ENCODE measurements at places on chromosomes 7 and 10.

- no peak for DNase-seq
Measured at GRCh38 chr10:102670065-102670670, 25.9 kb downstream of the TRIM8 start.

DNA sequence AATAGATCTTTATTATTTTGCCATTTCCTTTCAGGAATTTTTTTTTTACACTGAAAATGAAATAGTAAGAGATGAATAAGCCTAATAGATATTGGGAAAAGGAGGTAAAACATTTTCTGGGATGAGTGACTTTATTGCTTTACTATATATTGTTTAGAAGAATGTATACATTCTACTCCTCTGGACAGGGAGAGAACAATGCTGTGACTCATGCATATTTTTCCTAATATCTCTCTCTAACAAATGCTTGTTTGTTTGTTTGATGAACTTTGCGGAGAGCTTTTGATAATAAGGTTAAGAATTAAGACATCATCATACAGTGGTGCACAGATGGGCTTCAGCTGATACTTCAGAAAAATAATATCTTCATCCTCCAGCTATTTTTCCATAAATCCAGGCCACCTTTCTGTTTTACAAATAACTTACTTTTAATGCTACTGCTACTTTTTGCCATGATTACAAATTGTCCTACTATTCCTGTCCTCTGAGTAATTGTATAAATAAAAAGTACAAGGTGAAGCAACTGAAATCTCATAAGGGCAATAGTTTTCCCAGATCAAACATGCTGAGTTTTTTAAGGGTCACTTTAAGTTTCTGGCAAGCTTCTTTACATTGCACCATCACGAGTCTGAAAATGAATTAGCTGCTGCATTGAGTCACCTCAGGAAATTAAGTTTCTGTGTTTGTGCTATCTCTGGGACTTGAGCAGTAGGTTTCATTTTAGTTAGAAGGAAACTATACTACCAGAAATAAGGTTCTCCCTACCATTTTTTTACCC lies 207.3 kb upstream of the POT1 start:
- no peak for DNase-seq

DNA sequence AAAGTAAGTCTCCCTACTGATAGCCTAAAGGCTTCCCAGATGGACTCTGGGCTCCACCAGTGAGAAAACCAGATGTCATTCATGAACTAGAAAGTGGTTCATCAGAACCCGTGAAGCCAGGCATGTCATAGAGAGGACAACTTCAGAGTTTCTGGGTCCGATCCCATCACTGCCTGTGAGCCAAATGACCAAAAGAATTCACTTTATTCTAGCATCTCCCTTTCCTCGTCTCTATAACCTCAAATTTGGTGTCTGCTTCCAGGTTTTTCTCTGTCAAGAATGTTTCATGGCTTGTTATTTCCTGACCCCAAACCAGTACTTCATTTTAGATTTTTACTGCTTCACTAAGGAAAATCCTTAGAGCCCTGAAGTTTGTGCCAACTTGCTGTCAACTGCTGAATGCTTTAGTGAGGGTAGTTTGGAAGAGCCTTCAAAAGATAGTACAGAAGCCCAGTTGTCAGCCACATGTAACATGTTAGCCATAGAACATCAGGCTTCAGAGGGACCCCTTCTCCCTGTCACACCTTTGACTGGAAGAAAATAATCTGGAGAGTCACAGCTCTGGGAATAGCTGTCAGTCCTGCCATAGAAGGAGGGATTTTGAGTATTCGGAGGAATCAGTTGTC lies 34.0 kb downstream of the ITGB8 start:
- DNase-seq: no peak

DNA sequence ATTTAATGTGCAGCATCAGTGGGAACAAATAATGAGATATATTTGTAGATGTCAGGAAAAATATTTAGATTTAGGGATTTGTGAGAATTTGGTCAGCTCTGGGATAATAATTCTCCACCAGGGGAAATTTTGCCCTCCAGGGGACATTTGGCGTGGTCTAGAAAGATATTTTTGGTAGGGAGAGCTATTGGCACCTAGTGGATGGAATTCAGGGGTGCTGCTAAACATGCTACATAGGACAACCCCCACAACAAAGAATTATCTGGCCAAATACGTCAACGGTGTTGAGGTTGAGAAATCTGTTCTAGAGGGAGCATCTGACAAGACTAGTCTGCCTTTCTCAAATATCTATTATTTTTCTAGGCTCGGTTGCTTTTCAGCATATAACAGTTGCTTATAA lies 2.1 kb downstream of the ADK start:
- DNase-seq: no peak

- no peak for DNase-seq
Measured at GRCh38 chr10:122073508-122073907, 84.5 kb downstream of the TACC2 start.

DNA sequence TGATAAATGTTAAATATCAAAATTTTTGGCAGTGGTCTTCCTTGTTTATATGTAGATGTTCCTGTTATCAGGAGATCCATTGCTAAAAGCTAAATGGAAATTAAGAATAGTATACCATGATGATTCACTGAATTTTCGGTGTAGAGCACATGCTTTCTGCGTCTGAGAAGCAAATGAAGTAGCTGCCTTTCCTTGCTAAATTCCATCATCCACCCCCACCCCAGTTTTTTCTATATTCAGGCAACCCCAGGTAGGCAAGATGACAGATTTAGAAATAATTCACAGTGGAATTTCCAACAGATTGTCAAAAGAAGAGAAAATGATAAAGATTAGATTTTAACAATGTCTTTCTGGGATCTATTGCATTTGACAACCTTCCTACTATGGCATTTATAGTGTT lies 231.9 kb downstream of the PLXDC2 start:
- no peak for DNase-seq

DNA sequence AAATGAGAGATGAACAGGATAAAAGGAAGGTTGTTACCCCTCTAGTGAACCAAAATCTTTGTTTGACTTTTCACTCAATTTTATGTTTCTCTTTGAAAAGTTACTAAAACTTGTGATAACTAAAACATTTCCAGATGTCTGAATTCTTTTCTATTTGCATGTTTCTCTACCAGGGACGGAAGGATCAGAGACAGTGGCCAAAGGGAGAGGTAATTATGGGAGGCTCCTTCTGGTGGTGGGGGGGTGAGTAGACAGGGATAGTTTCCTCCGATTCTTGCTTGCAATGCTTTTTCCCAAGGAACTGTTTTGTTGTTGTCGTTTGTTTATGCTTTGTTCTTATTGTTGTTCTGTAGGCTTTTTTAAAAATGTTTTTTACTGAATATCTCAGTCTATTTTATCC lies 374.8 kb downstream of the INHBA start:
- DNase-seq: no peak

DNA sequence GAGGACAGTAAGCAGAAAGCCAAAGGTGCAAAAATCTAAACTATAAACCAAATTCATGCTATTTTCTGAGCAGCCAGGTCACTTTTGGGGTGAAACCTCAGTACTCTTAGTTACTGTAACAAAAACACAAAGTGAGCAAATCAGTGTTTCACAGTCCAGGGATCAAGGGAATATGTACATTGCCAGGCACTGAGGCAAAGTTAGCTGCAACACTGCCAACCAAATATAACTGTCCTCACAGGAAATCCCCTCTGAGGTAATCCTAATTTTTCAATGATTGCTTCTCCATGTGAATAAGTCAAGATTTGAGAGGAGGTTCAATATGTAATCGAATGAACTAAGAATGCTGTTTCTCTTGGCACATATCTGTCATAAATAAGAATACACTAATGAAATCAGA lies 229.7 kb downstream of the TSPAN12 start:
- DNase-seq: no peak

DNA sequence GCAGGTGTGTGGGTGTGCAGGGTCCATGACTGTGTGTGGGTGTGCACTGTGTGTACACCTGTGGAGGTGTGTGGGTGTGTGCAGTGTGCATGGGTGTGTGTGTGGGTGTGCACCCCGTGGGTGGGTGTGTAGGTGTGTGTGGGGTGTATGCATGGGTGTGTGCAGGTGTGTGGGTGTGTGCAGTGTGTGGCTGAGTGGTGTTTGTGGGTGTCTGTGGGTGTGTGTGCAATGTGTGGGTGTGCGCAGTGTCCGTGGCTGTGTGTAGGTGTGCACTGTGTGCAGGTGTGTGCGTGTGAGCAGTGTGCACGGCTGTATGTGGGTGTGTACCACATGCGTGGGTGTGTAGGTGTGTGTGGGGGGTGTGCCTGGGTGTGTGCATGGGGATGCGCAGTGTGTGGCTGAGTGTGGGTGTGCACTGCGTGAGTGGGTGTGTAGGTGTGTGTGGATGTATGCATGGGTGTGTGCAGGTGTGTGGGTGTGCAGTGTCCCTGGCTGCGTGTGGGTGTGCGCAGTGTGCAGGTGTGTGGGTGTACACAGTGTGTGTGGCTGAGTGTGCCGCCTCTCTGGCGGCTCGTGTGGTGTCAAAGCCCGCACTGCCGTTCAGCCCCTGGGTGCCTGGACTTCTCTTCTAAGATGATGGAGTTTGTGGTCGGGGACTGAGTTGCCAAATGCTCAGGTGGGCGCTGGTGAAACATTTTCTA lies 208.3 kb downstream of the DNAJB6 start:
- DNase-seq: no peak

GRCh38 chr10:30748152-30748973 lies 118.8 kb upstream of the LYZL2 start:
- no peak for DNase-seq

DNA sequence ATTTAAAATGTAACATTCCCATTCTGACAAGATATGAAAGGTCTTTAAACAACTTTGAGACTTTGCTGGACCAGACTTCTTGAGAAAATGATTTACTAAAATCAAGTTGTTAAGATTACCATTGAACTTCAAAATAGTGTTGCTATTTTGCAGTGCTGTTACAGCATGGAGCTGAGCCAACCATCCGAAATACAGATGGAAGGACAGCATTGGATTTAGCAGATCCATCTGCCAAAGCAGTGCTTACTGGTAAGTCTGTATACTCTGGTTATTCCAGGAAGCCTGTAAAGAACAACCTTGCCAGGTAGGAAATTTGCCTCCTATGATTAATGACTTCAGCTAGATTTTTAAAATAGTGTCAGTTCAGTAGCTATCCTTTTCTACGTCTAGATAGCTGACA lies 18.8 kb downstream of the TNKS2 start:
- no peak for DNase-seq

DNA sequence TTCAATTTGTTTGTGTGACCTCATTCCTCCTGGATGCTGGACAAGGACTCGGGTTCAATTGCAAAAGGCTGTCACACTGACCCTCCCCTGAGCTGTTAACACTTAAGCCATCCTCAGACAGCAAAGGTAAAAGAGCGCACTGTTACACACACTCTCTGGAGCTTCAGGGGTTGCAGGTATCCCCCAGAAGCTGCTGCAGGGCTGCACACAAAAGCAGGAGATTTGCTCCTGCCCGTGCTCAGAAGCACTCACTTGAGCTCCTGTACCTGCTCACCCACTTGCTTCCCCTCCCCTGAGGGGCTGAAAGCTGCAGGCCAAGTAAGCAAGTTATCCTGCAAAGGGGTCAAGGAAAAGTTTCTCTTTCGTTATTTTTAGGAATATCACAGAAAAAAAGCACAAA lies 886.2 kb upstream of the ZWINT start:
- DNase-seq: no peak

DNA sequence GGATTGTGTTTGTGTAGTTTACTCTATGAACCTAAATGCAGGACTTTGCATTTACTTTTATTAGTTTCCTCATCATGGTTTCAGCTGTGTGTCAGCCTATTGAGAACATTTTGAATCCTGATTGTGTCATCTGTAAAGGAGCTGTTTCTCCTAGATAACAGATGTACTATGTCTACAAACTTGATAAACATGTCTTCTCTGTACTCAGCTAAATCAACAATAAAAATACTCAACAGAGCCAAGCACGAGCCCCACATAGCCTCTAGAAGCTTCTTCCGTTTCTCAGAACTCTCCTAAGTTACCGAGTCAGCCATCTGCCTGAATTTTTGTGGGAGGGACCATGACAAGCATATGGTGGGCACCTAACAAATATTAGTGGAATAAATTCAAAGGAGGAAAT lies 234.7 kb downstream of the SKAP2 start:
- no peak for DNase-seq

DNA sequence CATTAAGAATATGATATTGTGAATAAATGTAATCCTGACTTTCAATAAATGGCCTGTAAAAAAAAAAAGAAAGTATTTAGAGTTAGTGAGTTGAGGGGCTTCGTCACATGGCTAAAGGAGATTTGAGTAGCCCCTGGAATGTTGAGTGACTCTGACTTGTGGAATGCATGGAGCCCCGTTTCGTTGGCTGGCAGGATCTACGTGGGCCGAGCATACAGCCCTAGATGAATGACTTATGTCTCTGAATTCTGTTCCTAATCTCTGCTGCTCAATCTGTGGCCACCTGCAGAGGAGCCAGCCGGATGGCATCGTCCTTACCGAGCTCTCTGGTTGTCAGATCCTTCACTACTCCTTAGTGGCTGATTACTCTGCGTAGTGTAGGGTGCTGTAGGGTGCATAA lies 155.7 kb downstream of the MGMT start:
- no peak for DNase-seq

GRCh38 chr7:158596309-158596708 lies 8.7 kb upstream of the PTPRN2 start:
- no peak for DNase-seq

DNA sequence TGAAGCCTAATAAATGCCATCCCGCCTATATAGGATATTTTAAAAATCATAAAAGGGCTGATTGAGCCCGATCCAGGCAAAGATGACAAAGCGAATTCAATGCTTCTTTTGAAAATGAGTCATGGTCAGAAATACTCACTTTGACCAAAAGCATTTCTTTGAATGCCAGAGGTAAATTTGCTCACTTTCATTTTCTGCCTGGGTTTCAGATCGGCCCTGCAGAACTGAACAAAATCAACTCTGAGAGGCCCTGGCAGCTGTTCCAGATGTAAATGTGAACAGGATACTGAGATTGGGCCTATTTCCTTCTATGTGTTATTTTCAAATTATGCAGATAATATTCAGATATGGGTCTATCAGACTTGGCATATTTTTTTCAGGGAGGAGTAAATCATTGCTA lies 114.8 kb upstream of the ARID5B start:
- DNase-seq: no peak

DNA sequence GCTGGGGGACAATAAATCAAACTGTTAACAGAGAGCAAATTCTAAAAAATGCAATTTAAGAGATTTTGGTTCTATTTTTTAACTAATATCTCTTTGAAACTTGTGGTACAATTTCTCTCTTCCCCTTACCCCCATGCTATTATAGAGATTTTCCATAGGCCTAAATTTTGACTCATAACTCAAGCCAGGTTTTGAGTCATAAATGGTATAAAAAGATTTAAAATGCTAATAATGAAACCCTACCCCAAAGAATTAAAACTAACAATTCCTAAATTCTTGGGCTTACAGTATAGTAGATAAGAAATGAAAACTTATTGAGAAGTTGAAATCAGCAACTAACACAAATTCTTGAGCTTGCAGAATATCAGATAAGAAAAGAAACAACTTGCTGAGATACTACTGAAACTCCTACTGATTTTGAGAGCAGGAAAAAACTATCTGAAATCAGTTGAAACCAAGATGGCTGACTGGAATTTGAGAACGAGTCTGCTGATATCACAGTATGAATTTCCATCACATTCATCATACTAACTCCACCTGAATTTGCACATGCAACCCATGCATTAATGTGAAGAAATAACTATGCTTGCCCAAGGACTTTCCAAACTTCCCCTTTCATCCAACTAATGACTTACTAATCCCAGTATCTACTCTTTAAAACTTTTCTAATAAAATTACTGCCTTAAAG lies 36.3 kb downstream of the POT1 start:
- DNase-seq: no peak

GRCh38 chr7:105496521-105496920 lies 25.6 kb downstream of the PUS7 start:
- DNase-seq: no peak

GRCh38 chr7:128357217-128357613 lies 4.3 kb downstream of the PRRT4 start:
- DNase-seq: no peak

GRCh38 chr10:128109707-128110106 lies 16.5 kb downstream of the MKI67 start:
- no peak for DNase-seq

All from effector CD4-positive, alpha-beta T cell (primary cell).